ENCODE measurements at places on chromosomes 4 and X.

- no peak for DNase-seq
Observed at GRCh38 chr4:168845897-168846296, 164.2 kb downstream of the CBR4 start.

- DNase-seq: no peak
Observed at GRCh38 chr4:86892636-86892960, 376 bp upstream of the C4orf36 start.

DNA sequence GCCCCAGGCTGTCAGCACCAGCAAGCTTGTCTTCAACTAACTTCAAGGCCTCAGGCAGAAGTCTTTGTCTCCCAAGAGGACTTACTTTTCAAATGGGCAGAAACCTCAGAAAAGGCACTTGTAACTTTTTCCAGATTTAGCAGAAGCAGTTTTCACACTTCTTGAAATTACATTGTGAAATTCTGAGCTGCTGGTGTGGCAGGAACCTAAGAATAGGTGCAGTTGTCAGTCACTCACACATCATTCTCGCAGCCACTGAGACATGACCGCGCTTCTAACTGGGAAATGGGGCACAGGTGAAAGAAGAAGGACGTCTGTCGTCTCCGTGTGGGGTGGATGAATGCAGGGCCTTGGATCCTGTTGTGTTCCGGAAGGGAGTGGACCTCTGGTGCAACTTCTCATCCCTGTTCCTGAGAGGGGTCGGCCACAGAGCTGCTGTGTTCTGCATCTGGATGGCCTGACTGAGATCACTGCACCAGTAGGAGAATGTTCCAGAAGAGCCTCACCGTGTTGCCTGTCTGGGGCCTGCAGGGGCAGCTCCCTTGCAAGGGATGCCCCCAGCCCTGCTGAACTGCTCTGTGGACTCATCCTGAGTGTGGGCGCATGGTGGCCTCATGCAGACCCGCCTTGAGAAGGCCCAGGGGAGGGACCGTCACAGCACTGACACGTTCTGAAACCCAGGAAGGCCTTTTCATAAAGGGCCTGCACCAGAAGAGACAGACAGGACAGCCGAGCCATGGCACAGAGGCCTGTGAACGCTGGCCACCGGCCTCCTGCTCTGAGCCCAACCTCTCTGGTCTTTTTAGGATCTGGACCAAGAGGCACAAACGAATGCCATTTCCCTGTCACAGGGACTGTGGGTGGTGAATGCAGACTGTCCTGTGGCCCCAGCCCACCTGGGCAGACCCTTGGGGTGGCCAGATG, 18.7 kb downstream of the NAT8L start:
- DNase-seq: no peak

DNA sequence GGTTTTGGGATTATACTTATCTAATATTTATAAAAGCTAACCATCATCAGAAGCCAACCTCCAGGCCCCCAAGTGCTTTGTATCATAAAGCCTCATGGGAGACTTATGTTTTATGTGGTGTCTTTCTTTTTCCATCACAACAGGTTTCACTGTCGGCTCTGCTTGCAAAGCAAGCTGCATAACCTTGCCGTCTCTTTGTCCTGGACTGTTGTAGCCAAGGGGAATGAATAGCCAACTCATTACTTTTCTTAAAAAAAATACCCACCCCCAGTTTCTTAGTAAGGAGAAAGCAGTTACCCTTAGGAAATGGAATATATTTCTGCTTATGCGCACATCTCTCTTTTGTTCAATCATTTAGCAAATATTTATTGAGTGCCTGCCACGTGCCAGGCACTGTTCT, 40.7 kb downstream of the FAM184B start:
- DNase-seq: no peak

- DNase-seq: peak; percentile 46
Observed at GRCh38 chr4:61911313-61911756, 711.2 kb downstream of the ADGRL3 start.

GRCh38 chr4:141643557-141643956, 7.2 kb downstream of the IL15 start:
- DNase-seq: peak; percentile 92
